GM13977 (cell line): ENCODE measurements at places on chromosomes 6 and 20.
A peak's percentile ranks its signal among the peaks of the same experiment; 100 is the strongest.

- no peak for DNase-seq
Observed at GRCh38 chr6:29142309-29142708, 28.4 kb upstream of the OR2J2 start.

GRCh38 chr6:16139556-16139955 is 10.7 kb downstream of the MYLIP start:
- DNase-seq, result no peak

DNA sequence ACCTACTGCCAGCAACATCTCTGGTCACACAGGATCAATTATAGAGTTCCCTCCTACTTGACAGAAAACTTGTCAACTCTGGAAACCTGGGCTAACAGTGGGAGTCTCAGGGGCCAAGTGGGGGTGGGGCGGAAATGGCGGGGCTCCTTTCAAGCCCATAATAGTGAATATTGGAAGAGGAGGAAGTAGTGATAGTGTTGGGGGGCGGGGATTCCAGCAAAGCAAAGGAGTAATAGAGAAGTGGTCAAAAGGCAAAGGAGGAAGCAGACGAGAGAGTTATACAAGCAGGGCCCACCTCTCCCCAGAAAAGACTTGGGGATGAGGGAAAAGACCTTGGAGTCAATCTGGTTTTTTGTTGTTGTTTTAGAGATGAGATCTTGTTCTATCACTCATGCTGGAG is 2.1 kb downstream of the DEF6 start:
- no peak for DNase-seq

GRCh38 chr6:6704103-6705060 is 115.9 kb downstream of the LY86 start:
- DNase-seq, result no peak

DNA sequence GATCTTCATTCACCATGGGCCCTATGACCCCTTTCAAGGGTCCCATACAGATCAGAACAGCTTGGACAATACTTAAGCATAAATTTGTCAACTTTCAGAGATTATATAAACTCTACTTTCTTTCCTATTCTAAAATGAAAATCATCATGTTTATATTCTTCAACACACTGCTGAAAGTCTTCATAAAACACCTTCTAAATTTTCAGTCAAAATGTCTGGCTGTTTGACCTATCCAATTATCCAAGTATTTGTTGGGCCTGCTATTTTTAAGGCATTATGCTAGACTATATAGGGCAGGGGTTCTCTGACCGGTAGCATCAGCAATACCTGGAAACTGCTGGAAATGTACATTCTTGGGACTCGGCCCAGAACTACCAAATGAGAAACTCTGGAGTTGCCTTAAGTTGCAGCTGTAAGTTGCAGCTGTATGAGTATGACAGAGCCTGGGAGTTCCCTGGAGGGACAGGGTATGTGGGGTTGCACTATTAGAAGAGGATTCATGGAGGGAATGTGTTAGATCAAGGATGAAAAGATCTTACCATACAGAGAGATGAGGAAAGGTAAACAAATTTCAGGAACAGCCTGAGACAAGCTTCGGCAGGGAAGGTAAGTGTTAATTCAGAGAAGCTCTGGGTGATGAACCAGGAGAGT is 293.0 kb downstream of the ADGB start:
- no peak for DNase-seq

DNA sequence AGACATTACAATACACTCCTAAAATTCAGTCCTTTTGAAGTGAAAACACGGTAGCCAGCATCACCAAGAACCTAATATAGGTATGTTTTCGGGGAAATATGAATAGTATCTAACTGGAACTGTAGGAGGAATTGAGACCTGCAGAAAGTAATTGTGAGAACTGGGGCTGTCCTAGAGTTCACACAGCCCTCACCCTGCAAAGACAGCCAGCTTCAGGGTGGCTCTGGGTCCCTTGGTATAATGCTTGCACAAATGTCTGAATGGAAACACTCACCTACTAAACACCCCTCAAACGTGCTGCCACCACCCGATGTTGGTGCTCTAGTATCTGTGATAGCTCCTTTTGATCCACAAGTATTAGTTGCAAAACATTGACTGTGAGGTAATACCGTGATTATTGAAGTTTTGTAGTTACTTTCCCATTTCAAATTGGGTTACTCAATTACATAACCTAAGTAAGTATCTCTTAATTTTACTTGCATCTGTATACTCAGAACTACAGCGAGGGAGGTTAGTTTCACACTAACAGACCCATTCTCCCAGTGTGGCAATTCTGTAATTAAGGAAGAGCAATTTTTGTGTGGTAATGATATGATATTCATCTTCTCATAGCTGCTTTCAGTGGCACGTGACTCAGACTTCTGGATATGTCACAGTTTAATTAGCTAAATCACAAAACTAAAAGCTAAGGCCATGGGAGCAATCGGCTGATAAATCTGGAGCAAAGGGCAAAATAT is 129.5 kb downstream of the INSM1 start:
- DNase-seq, result no peak

- no peak for DNase-seq
Observed at GRCh38 chr20:53723621-53724020, 130.0 kb upstream of the ZNF217 start.

- no peak for DNase-seq
Observed at GRCh38 chr20:19688031-19688806, 69.8 kb upstream of the RIN2 start.

- DNase-seq, result no peak
Observed at GRCh38 chr6:131082335-131082734, 19.3 kb upstream of the EPB41L2 start.

DNA sequence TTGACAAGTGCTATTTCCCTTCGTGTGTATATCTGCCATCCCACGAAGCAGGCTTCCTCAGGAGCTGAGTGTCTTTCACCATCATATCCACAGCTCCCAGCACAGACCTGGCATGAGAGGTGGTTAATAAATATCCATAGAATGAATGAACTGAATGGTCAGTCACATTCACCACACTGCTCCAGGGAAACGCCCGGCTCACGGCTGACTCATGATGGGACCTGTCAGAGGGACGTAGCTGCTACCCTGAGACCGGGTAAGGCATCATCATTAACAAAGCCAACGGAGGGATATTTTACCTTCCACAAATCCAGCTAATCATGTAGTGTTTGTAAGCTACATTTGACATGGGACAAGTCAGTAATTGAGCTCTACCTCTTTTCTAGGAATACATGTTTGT is 12.5 kb downstream of the AGPAT4 start:
- no peak for DNase-seq

GRCh38 chr6:112188906-112189305 is 65.5 kb downstream of the LAMA4 start:
- no peak for DNase-seq

- DNase-seq, result no peak
Observed at GRCh38 chr20:51348876-51349275, 193.6 kb downstream of the NFATC2 start.

DNA sequence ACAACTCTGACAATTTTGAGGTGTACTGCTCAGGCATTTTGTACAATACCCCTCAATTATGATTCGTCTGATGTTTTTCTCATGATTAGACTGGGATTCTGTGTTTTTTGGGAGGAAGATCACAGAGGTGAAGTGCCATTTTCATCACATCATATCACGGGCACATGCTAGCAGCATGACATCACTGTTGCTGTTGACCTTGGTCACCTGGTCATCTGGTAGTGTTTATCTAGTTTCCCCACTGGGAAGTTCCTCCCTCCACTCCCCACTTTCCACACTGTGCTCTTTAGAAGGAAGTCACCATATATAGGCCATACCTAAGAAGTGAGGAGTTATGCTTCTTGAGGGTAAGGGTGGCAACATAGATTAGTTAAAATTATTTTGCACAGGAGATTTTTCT is 20.8 kb downstream of the GCM2 start:
- DNase-seq, result no peak

DNA sequence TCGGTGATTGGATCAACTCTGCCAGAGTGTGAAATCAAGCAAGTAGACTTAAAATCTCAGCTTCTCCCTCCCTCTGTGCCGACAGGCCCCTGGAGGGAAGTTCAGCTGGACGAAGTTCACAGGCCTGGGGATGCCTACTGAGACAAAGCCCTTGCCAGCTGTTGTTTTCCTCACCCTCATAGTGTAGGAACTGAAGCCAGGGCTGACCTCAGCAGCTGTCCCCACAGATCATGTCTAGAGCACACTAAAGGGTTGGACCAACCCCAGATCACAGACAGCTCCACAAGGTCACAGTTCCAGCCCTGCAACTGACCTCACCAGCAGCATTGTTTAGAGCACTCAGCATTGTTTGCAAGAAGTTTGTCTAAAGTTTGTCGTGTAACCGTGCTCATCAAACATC is 261.9 kb upstream of the ECI2 start:
- DNase-seq, result no peak

DNA sequence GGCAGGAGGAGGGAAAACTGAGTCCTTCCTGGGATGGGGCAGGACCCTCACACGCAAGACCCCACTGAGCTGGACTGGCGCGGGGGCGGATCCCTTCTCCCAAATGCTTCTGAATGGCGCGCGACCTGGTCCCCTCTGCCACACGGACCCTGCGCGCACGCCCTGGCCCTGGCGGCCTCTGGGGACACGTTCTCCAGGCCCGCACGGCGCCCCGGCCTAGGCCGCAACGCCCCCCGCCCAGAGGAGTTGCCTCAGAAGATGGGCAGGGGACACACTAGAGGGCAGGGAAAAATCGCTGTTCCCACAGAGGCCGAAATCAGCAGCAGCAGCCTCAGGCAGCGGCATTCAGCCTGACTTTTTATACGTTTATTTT is 45.2 kb upstream of the OSTM1 start:
- DNase-seq, result no peak

DNA sequence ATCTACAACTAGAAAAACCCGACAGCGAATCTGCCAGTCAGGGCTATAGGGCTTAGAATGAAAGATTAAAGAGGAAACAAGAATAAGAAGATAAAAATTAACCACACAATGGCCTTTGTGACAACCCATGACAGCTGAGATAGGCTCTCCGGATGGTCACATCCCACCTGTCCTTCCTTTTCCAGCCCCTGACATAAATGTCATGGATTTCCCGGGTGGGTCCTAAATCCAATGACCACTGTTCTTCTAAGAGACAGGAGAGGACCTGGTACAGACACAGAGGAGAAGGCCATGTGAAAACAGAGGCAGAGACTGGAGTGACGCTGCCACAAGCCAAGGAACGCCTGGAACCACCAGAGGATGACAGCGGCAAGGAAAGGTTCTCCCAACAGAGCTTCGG is 41.8 kb downstream of the ATXN1 start:
- no peak for DNase-seq

DNA sequence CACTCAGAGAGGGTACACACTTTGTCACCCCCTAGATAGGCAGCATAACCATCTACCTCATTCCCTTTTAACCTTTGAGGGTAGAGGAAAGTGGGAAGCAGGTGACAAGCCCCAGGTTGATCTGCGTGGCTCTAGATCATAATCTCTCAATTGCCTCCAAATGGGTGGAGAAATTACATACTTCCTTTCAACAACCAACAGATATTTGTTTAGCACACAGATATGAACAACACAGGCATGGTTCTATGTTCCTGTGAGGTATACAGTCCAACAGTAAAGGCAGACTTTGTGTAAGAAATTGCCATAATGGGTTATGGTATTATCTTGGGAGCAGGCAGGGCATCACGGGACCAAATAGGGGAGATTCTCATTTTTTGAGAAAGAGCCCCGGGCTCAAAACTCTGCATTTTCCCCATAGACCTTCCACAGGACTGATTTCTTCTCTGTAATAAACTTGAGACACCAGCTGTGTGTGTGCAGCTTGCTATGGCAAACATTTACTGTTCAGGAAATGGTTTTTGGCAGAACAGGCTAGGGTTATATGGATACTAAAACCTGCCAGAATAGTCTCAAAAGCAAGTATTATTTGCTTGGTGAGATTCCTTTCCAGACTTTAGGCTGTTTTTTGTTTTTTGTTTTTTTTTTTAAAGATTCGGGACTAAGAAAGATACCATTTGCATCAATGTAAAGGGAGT is 126.2 kb downstream of the CD164 start:
- no peak for DNase-seq

DNA sequence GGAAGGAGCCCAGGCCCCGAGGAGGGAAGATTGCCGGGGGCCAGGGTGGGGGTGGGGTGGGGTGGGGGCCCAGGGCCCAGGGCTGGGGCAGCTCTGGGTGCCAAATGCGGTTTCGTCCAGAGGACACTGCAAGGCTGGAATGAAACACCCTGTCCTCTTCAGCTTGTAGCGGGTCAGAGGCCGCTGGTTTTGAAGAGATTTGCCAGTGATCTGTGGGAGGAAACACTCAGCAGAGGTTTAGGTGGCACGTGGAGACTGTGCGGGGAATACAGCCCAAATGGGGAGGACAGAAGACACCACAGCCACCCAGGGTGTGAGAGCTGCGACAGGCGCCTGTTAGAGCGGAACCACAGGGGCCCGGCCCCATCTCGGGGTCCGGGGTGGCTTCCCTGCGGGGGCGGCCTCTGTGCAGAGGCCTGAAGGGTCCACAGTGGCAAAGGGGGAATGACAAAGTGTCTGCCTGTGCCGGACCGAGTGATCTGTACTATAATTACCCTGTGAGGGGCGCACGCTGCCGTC is 29.2 kb downstream of the FRMD1 start:
- DNase-seq, result no peak

GRCh38 chr6:149467265-149467664 is 17.5 kb downstream of the ZC3H12D start:
- DNase-seq, result no peak

- peak; percentile 44 for DNase-seq
Observed at GRCh38 chr6:83193747-83194566, 800 bp downstream of the RWDD2A start.

DNA sequence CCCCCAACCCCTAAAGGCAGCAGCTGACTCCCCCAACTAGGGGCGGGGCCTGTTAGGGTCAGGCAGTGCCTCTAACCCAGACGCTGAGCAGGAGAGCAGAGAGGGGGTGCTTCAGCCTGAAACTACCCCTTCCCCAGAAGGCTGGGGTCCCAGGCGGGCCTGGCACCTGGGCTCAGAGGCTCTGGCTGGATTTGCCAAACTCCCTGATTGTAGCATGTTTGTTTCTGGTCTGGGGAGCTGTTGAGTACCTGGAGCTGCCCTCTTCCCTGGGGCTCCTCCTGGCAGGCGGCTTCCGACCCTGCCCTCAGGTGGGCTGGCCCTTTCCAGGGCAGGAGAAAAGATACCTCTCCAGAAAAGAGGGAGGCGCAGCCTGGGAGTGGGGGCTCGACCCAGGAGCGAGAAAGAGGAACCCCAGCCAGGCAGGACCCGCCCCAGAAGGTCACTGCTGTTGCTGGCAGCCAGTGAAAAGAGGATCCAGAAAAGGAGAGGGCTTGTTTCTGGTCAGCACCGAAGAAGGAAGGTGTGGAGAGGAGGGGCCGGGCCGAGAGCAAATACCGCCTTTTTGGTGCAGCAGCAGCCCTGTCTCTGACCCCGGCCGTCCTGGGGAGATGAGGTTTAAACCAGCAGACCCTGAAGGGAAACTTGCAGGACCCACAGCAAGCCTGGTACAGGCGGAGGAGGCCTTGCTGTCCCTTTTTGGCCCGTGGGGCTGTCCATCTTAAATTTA is 810 bp upstream of the ABHD16B start:
- peak; percentile 23 for DNase-seq

DNA sequence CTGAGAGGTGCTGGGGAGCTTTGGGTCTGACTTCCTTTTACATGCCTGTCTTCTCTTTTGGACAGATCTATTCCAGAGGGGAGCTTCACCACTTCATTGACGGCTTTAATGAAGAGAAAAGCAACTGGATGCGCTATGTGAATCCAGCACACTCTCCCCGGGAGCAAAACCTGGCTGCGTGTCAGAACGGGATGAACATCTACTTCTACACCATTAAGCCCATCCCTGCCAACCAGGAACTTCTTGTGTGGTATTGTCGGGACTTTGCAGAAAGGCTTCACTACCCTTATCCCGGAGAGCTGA is 13.1 kb downstream of the PRDM1 start:
- no peak for DNase-seq

- no peak for DNase-seq
Observed at GRCh38 chr20:10495173-10495572, 60.1 kb downstream of the SLX4IP start.
